Thoracic aorta (tissue), 2 donors: ENCODE measurements at places on chromosomes 7 and 10. TPM values are rescaled to one million over a fixed set of nuclear protein-coding genes. Genes with fewer than 3 reads are reported as not detected.

- DNase-seq, result no peak
- H3K4me3 ChIP-seq, result no peak overlapping the region
- no peaks in the 10 kb centered on the region for H3K4me1 ChIP-seq
Measured at GRCh38 chr10:113153493-113154102, 203.6 kb downstream of the TCF7L2 start.

- DNase-seq, result no peak
- no peaks in the 10 kb centered on the region for H3K4me1 ChIP-seq
- H3K36me3 ChIP-seq, result no peaks in the 10 kb centered on the region
Measured at GRCh38 chr10:43778571-43778970, 129.9 kb upstream of the ZNF32 start.

GRCh38 chr10:19663344-19663743, 152.9 kb upstream of the PLXDC2 start:
- no peaks in the 10 kb centered on the region for H3K27me3 ChIP-seq
- peaks cover 11% of the 10 kb centered on the region for H3K4me1 ChIP-seq
- no peaks in the 10 kb centered on the region for H3K36me3 ChIP-seq
- H3K4me3 ChIP-seq, result no peak overlapping the region

- H3K27me3 ChIP-seq, result peaks cover 12% of the 10 kb centered on the region
- no peak for DNase-seq
- H3K4me3 ChIP-seq, result no peak overlapping the region
- no peak overlapping the region for H3K27ac ChIP-seq
- H3K36me3 ChIP-seq, result no peaks in the 10 kb centered on the region
- no peaks in the 10 kb centered on the region for H3K4me1 ChIP-seq
Measured at GRCh38 chr7:1368184-1368681, 91.0 kb downstream of the MICALL2 start.

GRCh38 chr7:33774762-33775523, 130.4 kb upstream of the BMPER start:
- H3K36me3 ChIP-seq, result no peaks in the 10 kb centered on the region
- DNase-seq, result no peak
- no peak overlapping the region for H3K27ac ChIP-seq

- H3K4me3 ChIP-seq, result no peak overlapping the region
- DNase-seq, result no peak
- H3K27ac ChIP-seq, result no peak overlapping the region
- H3K27me3 ChIP-seq, result no peaks in the 10 kb centered on the region
- H3K36me3 ChIP-seq, result no peaks in the 10 kb centered on the region
Measured at GRCh38 chr10:35462491-35462934, 126.2 kb downstream of the CCNY start.

GRCh38 chr7:1085910-1086421, 1.9 kb upstream of the GPER1 start:
- no peak for DNase-seq
- H3K4me3 ChIP-seq, result peak overlapping the region; percentile 67
- no peaks in the 10 kb centered on the region for H3K36me3 ChIP-seq
- H3K4me1 ChIP-seq, result peaks cover 38% of the 10 kb centered on the region
- no peaks in the 10 kb centered on the region for H3K27me3 ChIP-seq

DNA sequence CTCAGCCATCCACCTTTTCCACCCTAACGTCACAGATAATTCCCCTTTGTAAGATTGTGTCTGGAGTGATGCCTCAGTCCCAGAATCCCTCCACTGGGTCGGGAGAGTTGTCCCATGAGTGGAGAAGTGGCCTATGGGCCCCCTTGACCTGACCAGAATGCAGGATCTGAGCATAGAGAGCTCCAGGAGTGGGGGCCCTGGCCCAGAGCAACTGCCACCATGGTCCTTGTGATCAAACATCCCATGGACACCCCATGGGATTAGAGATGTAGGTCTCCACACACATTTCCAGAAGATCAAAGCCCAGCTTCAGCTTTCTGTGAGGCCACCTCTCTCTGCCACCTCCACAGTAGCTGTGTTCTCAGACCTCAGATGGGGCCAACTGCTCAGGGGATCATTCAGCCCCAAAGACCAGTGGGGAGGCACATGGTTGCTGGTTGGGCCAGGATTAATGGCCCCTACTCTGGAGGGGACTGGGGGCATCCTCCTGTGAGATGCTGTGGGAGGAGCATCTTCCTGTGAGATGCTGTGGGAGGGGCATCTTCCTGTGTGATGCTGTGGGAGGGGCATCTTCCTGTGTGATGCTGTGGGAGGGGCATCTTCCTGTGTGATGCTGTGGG, 28.5 kb upstream of the DPYSL4 start:
- no peak overlapping the region for H3K27ac ChIP-seq
- H3K4me1 ChIP-seq, result no peaks in the 10 kb centered on the region
- no peaks in the 10 kb centered on the region for H3K36me3 ChIP-seq
- no peaks in the 10 kb centered on the region for H3K27me3 ChIP-seq

DNA sequence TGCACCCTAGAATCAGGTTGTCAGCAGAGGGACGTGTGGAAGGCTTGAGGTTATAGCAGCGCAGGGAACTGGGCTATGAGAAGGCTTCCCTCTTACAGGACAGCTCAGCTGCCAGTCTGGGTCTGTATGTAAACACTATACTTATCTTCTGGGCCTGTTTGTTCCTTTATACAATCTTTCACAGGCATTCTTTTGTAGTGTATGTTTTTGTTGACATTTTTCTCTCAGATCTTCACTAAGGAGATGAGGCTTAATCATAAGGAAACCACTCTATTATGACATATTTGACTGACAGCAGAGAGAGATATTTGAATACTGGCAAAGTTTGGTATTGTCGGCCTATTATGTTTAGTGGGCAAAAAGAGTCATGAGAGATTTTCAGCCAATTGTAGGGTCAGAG, 929 bp downstream of the GBF1 start:
- no peak for DNase-seq
- H3K4me1 ChIP-seq, result peaks cover 29% of the 10 kb centered on the region
- H3K27ac ChIP-seq, result peak overlapping the region; percentile 75
- H3K27me3 ChIP-seq, result no peaks in the 10 kb centered on the region

GRCh38 chr7:26864309-26865093, at the start of gene SKAP2:
SKAP2 (minus strand) TSS chr7:26864590; CDS start chr7:26864429, 161 bp downstream.
- H3K4me1 ChIP-seq, result no peaks in the 10 kb centered on the region
- peak within 1 kb of the TSS; percentile 83 for H3K27ac ChIP-seq
- H3K27me3 ChIP-seq, result no peaks in the 10 kb centered on the region
- peak; percentile 94 for DNase-seq
- H3K36me3 ChIP-seq, result no peaks in the 10 kb centered on the region

DNA sequence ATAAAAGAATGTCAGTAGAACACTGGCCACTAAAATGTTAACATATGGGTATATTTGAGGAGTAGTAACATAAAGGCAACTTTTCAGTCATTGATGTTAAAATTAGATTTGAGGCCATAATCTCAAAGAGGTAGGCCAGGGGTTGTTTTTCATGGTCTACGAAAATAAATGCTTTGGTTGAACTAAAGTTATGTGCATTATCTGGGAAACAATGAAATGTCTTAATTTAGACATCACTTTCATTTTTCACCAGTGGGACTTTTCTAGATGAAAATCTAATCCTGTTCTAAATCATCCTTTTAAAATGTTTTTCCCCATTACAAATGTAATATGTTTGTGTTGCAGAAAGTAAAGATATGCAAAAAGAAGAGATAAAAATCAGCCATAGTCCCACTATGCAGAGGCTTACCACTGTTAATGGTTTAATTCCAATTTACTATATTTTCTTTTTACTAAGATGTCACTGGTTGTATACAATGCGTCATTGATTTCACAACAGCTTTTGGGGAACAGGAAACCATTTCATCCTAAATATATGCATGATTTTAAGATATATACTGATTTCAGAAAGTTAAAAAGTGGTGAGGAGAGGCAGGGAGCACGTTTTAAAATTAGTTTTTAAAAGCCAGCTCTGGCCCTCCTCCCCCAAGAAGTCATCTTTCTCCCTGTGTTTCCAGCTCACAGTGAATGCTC, 64.3 kb downstream of the ARID5B start:
- H3K27me3 ChIP-seq, result no peaks in the 10 kb centered on the region
- H3K36me3 ChIP-seq, result no peaks in the 10 kb centered on the region
- H3K4me3 ChIP-seq, result no peak overlapping the region
- no peak overlapping the region for H3K27ac ChIP-seq
- DNase-seq, result no peak

- no peaks in the 10 kb centered on the region for H3K36me3 ChIP-seq
- no peaks in the 10 kb centered on the region for H3K4me1 ChIP-seq
- no peak overlapping the region for H3K4me3 ChIP-seq
- no peak for DNase-seq
Measured at GRCh38 chr10:5961405-5962100, 15.8 kb downstream of the IL15RA start.

DNA sequence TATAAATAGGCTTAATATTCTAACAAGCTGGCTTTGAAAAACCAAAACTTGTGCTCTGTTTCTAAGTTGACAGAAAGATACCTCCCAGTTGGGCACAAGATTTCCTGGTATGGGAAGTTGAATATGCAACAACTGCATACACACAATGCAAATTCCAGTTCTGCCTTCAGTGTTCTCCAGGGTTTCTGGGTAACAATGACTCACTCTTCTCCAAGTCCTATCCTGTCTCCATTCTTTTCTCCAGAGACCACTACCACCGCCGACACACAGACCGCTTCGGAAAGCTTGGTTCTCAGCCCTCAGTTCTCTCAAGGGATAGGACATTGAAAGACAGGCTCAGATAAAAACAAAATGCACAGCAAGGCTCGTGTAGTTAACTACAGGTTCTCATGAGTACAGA, 12.2 kb downstream of the PDE1C start:
- no peaks in the 10 kb centered on the region for H3K36me3 ChIP-seq
- no peaks in the 10 kb centered on the region for H3K27me3 ChIP-seq
- H3K27ac ChIP-seq, result no peak overlapping the region
- no peak overlapping the region for H3K4me3 ChIP-seq
- no peaks in the 10 kb centered on the region for H3K4me1 ChIP-seq

DNA sequence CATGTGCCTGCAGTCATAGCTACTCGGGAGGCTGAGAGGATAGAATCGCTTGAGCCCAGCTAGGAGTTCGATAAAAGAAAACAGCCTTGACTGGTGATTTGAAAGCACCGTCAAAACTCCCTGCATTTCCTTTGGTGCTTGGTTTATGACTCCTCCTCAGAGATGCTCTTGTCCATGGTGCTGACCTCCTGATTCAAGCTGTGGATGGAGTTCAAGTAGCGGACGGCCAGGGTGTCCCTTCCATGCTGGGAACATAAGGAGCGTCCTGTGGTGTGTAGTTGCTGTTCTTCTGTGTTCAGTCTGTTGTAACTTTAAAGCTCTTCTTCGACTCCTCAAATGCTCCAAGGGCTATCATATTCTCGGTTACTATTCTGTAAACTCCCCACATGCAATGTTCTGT, 382.5 kb upstream of the KIAA1217 start:
- no peak for DNase-seq
- H3K36me3 ChIP-seq, result no peaks in the 10 kb centered on the region
- no peaks in the 10 kb centered on the region for H3K27me3 ChIP-seq
- no peak overlapping the region for H3K27ac ChIP-seq
- no peaks in the 10 kb centered on the region for H3K4me1 ChIP-seq

- H3K36me3 ChIP-seq, result no peaks in the 10 kb centered on the region
- H3K4me3 ChIP-seq, result no peak overlapping the region
- no peaks in the 10 kb centered on the region for H3K4me1 ChIP-seq
Measured at GRCh38 chr7:54345746-54346145, 196.4 kb upstream of the VSTM2A start.

DNA sequence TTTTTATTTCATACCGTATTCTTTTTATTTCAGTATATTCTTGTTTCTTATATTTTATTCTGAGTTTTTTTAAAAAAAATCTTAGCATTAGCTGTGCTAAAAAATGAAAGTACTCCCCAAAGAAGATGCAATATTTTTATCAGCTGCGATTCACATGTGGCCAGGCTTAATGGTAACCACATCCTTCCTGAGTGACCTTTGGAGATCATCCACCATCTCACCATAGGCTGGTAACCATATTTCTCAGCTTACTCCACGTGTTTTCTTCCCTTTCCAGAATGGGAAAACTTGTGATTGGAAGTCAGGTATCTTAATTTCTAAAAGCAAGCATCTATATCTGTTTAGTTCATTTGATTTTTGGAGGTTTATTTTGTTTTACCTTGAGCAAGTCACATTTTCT, 18.8 kb upstream of the LIPM start:
- H3K36me3 ChIP-seq, result no peaks in the 10 kb centered on the region
- H3K27me3 ChIP-seq, result no peaks in the 10 kb centered on the region
- no peak overlapping the region for H3K4me3 ChIP-seq
- no peak overlapping the region for H3K27ac ChIP-seq

Gene MUC3A
- total RNA-seq, result not detected

Gene PLXNA4
- 27.7 TPM for total RNA-seq
